ENCODE measurements at places on chromosomes 16 and 17.

DNA sequence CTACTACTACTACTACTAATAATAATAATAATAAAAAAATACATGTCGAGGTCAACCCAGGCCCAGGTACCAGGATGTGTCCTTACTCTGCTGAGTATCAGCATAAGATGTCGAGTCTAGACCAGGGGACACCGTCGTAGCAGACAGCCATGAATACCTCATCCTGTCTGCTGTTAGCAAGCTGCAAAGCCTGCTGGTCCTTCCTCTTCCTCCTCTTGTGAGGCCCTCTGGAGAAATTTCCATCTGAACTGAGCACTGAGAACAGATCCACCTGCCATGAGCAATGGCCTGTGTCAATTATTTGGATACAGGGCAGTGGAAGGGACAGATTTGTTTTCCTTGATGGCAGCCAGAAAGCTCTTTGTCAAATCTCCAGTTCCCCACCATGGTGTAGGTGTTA, 168.5 kb downstream of the XYLT1 start:
- no peak for DNase-seq

DNA sequence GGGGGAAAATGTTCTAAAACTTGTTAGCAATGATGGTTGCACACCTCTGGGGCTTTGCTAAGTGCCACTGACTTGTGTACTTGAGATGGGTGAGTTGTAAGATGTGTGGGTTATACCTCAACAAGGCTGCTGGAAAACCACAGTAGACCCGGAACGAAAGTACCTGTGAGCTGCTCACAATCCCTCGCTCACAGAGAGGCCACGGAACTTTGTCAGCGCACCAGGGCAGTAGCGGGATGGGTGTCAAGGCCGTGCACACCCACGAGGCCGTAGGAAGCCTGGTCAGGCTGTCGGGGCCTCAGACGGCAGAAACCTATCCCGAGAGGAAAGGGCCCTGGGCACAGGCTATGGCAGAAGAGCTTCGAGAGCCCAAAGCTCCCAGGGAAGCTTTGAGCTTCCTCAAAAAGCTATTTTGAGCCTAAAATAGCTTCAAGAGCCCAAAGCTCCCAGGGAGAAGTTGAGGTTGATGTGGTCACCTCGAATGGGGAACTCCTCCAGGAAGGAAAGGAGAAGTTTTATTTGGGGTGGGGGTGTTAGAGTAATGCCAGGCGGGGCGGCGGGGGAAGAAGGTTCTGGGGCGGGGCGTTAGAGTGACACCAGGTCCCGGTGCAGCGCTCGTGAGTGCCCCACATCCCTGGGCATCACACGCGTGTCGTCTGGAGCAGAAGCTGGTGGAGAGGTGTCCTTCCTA, 19.0 kb downstream of the CBFA2T3 start:
- DNase-seq = no peak

DNA sequence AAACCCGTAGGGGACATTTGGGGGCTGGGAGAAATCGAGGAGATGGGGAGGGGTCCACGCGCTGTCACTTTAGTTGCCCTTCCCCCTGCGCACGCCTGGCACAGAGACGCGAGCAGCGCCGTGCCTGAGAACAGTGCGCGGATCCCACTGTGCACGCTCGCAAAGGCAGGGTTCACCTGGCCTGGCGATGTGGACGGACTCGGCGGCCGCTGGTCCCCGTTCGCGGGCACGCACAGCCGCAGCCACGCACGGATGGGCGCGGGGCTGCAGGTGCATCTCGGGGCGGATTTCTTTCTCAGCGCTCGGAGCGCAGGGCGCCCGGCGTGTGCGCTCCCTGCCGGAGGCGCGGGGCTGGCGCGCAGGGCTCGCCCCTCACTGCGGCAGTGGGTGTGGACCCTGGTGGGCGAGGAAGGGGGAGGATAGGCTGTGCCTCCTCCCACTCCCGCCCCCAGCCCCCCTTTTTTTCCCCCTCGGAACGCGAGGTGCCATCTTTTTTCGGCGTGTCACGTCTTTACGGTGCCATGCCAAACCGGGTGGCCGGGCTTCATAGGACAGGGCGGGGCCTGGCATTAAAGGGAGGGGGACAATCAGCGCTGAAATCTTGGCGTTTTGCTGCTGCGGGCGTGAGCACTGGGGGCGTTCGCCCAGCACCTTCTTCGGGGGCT, 1.1 kb downstream of the MAPT start:
- peak; percentile 15 for DNase-seq

GRCh38 chr17:81065500-81065899, 30.5 kb downstream of the BAIAP2 start:
- DNase-seq = no peak

GRCh38 chr16:57316390-57317017, 32.0 kb upstream of the PLLP start:
- no peak for DNase-seq

- no peak for DNase-seq
These were observed 29.2 kb downstream of the SOCS3 start for GRCh38 chr17:78330570-78331224.

GRCh38 chr17:48541036-48541576, 3.8 kb downstream of the HOXB2 start:
- DNase-seq = no peak

DNA sequence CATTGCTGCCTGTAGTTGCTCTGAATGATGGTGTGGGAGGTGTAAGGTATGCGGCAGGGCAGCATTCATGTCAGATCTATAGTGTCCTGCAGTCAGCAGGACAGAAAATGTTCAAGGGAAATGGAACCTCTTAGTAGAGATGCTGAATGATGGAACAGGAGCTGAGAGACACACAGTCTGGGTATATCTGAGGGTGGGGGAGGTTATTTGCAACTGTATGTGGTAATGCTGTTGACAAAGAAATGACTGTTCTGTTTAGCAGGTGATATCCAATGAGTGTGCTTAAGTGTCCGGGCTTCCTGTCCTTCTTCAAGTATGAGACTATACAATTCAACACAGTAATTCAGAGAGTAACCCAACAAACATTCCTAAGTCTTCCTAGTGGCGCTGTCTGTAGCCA, 46.6 kb downstream of the STH start:
- DNase-seq = no peak

DNA sequence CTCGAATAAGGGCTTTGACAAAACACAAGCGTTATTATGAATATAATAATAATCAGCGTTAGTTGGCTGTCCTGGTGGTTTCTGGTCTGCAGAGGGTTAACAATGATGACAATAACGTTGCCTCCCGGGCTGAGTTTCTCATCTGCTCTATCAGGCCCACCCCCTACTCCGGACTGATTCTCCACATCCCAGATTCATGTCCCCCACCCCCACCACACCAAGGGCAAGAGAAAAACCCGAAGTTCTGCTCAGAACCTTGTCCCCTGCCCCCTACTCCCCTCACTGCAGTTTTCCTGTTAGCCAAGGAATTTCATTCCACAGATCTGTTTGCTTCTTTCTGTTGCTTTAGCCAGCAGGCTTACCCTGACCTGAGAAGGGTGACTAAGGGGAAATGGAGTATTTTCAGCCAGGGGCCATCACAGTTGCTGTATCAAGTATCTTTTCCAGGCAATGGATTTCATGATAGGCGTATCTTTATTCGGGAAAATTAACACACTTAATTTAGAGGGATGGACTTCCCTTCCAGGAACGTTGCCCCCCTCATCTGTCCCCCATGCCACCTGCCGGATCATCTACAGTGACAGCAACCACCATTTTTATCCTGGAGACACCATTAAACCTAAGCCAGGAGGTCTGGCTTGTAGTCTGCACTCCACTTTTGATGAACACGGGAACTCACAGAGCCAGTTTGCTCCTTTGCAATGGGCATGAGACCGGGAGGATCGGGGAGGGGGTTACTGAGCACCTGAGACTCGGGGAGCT, 23.7 kb downstream of the ALOX15 start:
- no peak for DNase-seq

- DNase-seq = no peak
These were observed 2.4 kb upstream of the SPOP start for GRCh38 chr17:49680314-49680713.

DNA sequence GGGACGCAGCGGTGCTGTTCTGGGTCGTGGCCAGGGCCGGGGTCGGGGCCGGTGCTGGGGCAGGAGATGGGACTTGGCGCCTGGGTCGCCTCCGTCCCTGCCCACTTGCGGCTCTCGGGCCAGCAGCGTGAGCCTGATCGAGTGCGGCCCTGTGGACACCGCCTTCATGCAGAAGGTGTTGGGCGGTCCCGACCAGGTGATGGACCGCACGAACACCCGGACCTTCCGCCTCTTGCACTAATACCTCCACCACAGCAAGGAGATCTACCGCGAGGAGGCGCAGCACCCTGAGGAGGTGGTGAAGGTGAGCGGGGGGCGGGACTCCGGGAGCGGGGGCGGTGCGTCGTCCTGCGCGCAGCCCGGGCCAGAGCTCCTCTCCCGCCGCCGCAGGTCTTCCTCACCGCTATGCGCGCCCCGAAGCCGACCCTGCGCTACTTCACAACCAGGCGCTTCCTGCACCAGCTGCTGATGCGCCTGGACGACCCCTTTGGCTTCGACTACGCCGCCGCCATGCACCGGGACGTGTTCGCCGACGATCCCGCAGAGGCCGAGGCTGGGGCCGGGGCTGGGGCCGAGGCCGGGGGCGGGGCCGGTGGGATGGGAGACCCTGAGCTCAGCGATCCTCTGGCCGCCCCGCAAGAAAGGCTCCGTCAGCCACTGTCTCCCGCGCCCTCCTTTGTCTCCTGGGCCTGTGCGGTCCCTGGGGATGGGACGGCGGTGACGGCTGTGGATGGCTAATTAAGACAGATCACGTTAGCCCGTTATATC, 4.5 kb upstream of the HSD17B1 start:
- peak; percentile 75 for DNase-seq

GRCh38 chr17:18957831-18958230, 5.9 kb downstream of the SLC5A10 start:
- no peak for DNase-seq

GRCh38 chr16:31143694-31144148, 6.1 kb downstream of the PRSS36 start:
- no peak for DNase-seq

- DNase-seq = peak; percentile 12
These were observed 10.0 kb downstream of the GPR179 start for GRCh38 chr17:38333635-38334295.

GRCh38 chr17:79565606-79566250, 45.1 kb downstream of the RBFOX3 start:
- no peak for DNase-seq

- no peak for DNase-seq
These were observed 163.5 kb upstream of the KIF2B start for GRCh38 chr17:53659181-53659580.

- no peak for DNase-seq
These were observed 109.3 kb upstream of the CHMP6 start for GRCh38 chr17:80882323-80882722.

GRCh38 chr17:69702078-69702477, 287.6 kb downstream of the MAP2K6 start:
- no peak for DNase-seq

DNA sequence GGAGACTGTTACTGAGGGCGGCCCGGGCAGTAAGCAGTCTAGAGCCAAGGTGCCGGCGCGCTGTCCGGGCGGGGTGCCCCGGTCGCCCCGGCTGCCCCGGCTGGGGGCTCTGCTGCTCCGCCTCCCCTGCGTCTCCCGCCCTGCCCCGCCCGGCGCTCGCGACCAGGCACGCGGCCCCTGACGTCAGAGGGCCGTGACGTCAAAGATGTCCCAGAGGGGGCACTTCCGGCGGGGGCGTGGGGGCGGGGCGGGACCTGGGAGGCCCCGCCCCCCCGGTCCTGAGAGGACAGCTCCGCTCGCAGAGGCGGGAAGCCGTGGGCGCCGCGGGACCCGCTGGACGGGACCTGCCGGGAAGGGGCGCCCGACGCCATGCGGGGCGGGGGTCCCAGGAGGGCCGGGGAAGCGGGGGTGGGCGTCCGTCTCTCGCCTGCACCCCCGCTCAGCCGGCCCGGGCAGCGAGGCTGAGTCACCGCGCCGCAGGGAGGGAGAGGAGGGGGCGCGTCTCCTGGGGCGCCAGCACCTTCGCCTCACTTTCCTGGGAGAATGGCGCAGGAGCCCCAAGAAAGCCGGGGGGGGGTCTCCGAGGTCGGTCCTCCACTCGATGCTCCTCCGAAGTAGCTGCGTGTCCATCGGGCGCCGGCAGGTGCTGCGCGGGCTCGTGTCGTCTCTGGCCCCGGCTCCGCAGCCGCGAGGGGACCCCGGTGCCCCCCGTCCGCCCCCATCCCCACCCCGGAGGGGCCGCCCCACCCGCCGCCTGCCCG, 4.4 kb upstream of the HIC1 start:
- peak; percentile 68 for DNase-seq

- no peak for DNase-seq
These were observed 40.6 kb downstream of the PRKCB start for GRCh38 chr16:23876256-23876896.

- DNase-seq = no peak
These were observed 1.7 kb upstream of the LASP1 start for GRCh38 chr17:38867968-38868816.

DNA sequence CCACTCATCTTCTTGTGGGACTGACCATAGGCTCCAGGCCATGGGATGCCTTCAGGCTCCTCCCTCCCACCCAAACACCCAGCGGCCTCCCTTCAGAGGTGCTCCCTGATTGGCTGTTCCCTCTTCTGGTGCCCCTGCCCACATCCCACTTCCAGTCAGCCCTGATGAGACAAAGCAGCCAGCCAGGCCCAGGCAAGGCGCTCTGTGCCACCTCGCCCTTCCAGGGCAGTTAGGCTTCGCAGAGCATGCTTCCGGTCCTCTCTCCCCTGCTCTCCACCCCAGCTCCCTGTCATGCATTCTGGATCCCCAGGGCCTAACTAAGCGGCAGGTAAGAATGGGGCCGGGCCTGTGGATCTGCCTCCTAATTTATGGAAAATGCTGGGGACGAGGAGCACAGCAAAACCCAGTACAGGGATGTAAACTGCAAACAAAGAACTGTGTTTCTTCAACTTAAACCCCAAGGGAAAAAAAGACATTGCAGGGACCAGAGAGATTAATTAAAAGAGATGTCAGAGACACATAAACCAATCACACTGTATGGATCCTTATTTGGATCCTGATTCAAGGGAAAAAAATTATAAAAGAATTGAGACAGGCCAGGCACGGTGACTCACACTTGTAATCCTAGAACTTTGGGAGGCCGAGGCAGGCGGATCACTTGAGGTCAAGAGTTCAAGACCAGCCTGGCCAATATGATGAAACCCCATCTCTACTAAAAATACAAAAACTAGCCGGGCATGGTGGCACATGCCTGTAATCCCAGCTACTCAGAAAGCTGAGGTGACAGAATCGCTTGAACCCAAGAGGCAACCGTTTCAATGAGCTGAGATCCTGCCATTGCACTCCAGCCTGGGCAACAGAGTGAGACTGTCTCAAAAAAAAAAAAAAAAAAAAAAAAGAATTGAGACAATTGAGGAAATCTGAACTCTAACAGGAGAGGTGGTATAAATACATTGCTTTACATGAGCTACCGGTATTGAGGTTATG, 26.0 kb downstream of the ZDHHC7 start:
- DNase-seq = no peak

DNA sequence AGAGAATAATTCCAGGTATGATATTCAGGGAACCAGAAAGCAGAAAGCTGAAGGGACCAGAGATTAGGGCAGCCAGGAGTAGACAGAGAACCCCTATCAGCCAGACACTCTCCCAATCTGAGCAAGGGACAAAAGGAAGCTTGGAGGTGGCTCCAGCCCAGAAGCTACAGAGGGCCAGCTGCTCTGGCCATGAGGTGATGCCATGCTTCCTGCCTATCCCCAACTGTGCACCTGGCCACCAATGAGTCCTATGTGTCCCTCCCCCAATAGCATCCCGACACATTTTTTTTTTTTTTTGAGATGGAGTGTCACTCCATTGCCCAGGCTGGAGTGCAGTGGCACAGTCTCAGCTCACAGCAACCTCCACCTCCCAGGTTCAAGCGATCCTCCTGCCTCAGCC, 30.0 kb downstream of the NSMCE1 start:
- DNase-seq = no peak

All from CD4-positive, alpha-beta T cell treated with Interleukin-2 at 100 ng/mL for 4 hours (primary cell).